H1 (cell line): ENCODE measurements at places on chromosomes 2 and 18.

DNA sequence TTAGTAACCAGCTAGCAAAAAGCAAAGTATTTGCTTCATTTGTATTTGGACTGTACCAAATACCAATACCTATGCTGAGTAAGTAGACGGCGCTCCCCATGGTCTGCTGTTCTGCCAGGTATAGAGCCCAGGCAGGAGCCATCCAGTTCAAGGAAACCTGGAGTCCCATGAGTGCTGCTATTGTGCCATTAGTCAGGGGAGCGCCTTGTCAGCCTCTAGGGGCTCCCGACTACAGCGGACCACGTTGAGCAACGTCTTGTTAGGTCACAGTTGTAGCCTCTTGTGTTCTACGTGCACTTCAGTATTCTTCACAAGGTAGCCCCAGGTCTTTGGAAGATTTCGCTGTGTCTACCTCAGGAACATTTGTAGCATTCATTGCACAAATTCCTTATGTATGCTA lies 21.6 kb upstream of the SLC9A2 start:
- no peak for DNase-seq

- no peak for DNase-seq
Measured at GRCh38 chr2:216700088-216700567, 4.8 kb upstream of the IGFBP5 start.

DNA sequence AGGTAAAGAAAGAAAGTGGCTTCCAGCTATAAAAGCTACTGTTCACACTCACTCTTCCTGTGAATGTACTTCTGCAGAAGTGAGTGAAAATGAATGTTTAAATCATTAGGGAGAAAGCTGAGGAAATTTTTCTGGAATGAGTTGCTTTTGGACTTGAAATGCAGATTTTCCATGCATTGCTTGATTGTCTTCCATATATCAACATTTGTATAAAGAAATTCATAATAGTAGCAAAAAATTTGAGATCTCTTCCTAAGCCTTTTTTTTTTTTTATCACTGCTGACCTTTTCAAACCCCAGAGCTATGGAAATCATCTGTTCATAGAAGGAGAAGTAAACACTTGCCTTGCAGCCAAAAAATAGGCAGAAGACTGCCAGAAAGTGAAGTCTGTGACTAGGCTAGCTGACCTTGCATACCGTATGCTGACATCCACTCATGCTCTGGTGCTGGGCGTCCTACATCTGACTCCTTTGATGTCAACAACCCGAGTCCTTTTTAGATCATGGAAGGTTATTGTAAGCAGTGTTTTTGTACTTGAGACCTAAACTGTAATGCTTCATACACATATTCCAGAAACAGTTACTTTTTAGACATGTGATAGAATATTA lies 154.5 kb upstream of the RASGRP3 start:
- DNase-seq = no peak

DNA sequence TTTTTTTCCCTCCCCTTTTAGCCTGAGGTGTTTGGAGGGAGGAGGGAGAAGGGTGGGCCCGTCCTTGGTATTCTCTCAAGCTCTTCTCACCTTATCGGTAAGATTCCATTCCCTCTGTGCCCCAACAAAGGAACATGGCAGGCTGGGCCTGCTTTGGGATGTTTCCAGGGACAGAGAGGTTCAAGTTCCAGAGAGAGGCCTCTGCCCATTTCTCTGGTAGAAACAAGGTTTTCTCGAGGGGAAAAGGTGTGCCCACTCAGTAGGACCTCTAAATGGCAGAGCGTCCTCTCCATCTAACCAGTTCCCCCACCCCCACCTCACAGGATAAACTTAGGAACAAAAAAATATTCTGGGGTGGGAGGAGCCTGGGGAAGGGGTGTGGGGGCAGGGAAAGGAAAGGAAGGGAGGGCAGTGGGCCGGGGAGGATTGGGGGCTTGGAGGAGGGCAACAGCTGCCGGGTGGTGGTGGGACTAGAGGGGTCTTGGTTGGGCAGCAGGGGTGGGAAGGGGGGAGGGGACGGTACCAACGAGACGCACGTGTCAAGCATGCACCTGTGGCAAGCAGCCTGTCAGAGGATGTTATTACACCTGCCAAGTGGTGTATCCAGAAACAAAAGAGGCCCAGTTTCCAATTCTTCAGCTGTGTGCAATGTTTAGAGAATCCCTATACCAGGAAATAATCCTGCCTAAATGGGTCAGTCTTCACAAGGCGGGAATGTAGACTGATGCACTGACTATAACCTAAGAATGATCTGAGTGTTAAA lies 2.1 kb downstream of the PCBP1 start:
- DNase-seq = no peak

GRCh38 chr2:162006337-162006736 lies 67.7 kb downstream of the DPP4 start:
- DNase-seq = no peak

GRCh38 chr2:95269036-95269680 lies 5.1 kb upstream of the PROM2 start:
- DNase-seq = no peak

GRCh38 chr2:233422050-233422639 lies 67.9 kb downstream of the DGKD start:
- DNase-seq = no peak

- no peak for DNase-seq
Measured at GRCh38 chr2:160366474-160366873, 127.1 kb downstream of the RBMS1 start.
